AML-193 (cell line): ENCODE measurements at places on chromosomes 11 and 22.

DNA sequence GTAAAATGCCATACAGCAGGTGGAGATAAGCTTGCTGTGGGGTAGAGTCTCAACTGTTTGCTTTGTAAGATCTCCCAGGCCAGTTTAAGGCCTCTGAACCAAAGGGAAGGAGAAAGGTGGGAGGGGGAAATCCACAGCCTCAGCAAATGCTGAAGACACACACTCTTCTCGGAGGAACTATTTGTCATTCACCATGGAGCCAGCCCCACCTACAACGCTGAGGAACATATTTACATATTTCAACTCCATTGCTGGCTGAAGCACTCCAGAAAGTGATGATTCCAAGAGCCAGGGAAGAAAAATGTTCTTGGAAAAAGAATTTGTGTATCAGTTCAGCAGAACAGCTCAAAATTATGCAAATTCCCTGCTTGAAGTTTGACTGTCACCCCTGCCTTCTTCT is 6.5 kb downstream of the TENM4 start:
- no peak for DNase-seq

DNA sequence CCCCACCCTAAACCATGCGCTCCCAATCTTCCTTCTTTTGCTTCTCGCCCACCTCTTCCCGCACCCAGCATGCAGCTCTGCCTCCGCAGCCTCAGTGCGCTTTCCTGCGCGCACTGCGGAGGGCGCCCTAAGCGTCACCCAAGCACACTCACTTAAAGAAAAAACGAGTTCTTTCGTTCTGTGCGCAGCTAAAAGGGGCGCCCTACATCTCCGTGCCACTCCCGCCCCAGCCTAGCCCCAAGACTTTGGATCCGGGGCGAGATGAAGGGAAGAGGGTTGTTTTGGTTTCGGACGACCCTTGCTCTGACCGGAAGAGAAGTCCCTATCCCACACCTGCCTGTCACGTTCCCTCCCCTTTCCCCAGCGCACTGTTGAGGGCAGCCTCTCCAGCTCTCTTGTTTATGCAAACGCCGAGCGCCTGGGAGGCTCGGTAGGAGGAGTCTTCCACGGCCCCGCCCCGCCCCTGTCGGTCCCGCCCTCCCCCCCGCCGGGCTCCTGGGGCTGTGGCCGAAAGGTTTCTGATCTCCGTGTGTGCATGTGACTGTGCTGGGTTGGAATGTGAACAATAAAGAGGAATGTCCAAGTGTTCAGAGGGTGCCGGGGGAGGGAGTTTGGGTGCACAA is 5.3 kb downstream of the VSIG2 start:
- DNase-seq, result peak; percentile 40

- no peak for DNase-seq
These were observed 57.5 kb upstream of the EED start for GRCh38 chr11:86187027-86187426.

- DNase-seq, result no peak
These were observed 89.7 kb upstream of the CSNK2A3 start for GRCh38 chr11:11442791-11443190.

GRCh38 chr11:131691181-131692041 is 321.0 kb downstream of the NTM start:
- DNase-seq, result no peak

GRCh38 chr11:14555818-14556217 is 35.6 kb upstream of the PSMA1 start:
- no peak for DNase-seq

DNA sequence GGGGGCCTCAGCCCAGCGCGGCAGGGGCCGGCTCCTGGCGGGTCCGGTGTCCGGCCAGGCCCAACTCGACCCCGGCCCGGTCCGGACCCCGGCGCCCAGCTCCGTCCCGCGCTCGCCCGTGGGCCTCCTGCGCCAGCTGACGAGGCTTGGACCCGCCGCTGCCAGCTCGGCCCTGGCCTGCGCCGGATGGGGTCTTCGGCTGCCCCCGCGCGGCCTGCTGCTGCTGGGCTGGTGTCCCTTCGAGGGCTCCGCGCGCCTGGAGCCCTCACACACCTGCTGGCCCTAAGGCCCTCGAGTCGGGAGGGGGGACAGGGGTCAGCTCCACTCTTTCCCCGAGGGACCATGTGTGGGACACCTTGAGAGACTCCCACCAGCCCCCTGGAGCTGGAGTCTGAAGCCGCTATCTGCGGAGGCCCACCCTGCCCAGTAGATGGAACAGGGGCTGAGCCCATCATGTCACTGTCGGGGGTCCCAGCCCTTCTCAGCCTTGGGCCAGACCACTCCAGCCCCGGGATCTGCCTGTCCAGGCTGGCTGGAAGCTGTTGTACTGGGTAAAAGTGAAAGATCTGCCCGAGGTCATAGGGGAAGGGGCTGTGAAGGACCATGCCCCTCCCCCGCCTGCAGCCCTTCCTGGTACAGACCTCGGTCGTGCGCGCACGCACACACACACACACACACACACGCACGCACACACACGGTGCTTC is 768 bp upstream of the CDKN1C start:
- DNase-seq, result no peak

DNA sequence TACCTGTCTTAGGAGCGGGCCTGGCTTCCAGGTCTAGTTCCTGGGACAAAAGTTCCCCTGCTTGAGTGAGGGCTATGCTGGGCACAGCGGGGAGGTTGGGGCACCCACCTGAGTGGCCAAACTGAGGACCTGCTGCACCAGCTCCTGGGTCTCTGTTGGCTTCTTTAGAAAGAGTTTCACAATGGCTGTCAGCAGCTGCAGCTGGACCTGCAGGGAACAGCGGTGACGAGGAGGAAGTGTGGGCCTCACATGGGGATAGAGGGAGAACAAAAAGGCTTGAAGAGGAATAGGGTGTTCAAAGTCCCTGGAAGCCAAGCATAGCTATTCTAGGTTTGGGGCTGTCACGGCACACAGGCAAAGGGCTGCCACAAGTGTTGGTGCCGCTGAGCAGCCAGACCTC is 26.7 kb upstream of the RASL10A start:
- DNase-seq, result no peak

GRCh38 chr11:119652907-119653659 is 75.9 kb downstream of the NECTIN1 start:
- DNase-seq, result no peak

DNA sequence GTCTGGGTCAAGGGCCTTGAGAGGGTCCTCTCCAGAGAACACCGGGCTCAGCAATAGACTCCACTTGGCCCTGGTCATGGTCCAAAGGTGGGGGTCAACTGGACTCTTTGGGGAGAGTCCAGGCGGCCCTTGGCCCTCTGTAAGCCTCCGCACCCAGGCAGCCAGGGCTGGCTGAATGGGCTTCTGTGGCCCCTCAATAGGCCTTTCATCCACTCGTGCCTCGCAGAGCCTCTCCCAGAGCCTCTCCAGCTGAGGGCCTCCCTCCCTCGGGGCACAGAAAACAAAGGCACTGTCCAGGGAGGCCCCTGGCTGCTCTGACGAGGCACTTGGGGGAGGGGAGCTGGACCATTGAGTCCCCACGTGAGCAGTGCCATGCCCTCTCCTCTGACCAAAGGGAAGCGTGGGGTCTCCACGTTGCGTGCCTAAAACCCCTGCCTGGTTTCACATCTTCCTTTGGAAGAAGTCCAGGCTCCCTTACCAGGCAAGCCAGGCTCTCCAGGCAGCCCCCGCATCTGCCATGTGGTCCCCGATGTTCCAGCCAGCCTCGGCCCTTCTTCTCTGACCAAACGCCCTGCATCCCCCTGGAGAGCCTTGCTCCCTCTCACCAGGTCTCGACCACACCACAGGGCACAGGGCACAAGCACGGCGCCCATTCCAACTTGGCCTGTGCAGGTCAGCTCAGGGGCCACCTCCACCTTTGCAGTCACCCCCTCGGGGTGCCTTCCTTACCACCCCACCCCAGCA is 15.5 kb downstream of the KIAA0930 start:
- no peak for DNase-seq

DNA sequence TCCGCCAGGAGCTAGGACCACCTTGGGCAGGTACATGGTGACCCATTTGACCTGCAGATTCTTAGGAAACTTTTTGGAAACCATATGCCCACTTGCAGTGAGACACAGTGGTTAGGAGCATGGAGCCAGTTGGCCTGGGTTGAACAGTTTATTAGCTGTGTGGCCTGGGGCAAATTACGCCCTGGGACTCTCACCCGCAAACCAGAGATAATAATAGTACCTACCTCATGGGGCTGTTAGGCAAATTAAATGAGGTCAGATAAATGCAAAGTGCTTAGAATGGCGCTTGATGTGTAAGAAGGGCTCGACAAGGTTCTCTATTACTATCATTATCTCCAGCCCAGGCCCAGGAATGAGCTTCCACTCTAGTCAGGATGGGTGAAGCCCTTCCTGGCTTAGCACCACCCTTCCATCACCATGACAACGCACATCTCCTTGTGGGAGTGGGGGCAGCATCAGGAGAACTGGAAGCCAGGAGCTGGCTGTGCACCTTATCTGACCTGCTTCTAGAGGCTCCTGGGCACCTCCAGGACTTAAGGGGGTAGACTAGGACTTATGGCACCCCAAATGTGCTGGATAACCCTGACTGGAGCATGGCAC is 5.1 kb downstream of the SYT12 start:
- no peak for DNase-seq

DNA sequence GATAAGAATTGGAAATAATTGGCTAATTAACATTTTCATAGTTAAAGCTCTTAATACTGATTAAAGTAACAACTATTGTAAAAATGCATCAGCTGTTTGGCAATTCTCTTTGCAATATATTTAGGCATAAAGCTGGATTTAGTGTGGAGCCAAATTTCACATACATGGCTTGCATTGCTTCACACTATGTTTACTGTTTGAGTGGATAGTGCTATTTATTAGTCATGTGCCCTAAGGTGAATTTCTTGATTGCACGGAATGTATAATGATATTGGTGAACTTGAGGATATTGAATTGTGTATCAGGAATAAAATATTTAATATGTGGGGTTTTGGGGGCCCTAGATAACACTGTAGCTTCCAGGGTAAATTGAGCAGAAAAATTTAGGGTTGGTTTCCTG is 100.9 kb downstream of the AASDHPPT start:
- DNase-seq, result no peak

DNA sequence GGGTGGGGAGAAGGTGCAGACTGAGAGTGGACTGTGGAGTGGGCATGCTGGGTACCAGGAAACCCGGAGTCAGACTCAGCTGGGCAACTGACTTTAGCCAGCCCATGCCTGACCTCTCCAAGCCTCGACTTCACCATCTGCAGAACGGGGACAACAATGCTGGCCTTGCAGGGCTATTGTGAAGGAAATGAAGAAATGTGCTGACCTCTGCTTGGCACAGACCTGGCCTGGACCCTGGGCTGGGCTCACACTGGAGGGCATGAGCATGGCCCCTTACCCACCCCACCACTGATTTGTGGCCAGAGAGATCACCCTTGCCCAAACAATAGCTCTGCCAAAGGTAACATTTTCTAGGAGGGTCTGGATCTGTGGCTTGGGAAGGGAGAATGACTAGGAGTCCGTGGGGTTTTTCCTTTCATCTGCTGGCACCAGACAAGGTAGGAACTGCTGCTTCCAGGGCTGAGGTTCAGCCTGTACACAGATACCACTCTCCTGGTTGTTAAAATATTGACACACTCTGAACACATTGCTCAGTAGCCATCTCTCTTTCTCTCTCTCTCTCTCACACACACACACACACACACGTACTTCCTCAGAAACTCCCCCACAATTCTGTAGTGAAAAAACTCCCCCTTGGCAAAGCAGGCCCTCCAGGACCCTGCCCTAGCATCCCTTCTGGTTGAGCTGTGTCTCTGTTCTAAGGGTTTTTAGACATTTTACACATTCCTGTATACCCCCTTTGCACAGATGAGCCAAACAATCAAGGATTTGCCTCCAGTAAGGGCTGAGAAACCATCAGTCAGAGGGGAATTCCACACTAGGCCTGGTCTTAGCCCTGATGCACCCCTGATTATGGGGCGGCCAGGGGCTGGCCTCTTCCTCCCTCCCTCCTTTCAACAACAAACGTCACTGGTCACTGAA is 1.0 kb downstream of the MOGAT2 start:
- DNase-seq, result no peak
